ENCODE measurements at places on chromosomes 2 and 18. TPM values are rescaled to one million over a fixed set of nuclear protein-coding genes. Genes with fewer than 3 reads are reported as not detected.

The DHRS9 gene
- not detected for total RNA-seq

GRCh38 chr2:44325897-44326296 is 35.4 kb downstream of the PREPL start:
- no peak for DNase-seq

DNA sequence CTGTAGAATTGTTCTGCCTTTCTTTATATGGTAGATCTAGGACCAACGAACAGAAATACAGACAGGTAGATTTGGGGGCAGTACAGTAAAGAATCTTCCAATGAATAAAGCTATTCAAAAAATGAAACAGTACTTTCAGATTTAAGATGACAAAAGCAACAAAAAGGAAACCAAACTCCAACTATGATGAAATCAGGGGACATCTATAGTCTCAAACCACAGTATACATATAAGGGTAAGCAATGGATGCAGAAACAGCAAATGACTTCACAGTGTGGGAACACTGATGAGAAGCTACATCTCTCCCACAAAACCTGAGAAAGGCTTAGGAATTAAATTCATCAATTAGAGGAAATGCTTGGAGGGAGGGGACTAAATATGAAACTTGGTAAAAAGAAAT is 202.5 kb downstream of the CTNNA2 start:
- DNase-seq, result no peak

DNA sequence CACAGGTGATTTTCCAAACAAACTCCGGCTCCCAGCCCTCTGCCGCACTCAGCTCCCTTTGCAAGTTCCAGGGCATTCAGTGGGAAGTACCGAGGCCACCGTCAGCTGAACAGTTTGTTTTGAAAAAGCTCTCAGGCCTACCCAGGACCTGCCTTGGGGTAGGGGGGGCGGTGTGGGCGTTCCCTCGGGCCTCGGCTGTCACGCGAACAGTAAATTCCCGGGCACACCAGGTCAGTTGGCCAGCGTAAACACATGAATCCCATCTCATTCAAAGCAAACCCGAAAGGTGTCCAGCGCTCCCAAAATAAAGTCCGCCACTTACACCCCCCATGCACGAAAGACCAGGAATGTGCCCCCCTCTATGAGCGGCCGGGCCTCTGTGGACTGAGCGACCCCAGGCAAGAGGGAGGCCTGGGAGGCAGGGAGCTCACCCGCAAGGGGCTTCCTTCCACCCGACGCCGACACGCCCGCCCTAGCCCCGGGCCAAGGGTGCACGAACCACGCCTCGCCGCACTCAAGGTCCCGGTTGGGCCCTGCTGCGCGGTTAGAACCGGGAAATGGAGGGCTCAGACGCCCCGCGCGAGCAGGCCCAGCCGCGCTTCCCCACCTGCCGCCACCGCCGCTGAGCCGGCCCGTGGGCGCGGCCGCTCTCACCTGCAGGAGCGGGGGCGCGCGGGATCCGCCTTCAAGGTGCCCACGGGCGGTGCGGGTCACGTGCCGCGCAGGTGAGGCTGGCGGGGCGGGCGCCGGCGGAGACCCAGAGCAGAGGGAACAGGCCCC is at the start of gene WDSUB1:
Gene WDSUB1, minus strand, starts transcription at position 775 of the 780 bp plus-strand sequence. CDS start 3,634 bp downstream, outside the sequence.
- peak; percentile 77 for DNase-seq

DNA sequence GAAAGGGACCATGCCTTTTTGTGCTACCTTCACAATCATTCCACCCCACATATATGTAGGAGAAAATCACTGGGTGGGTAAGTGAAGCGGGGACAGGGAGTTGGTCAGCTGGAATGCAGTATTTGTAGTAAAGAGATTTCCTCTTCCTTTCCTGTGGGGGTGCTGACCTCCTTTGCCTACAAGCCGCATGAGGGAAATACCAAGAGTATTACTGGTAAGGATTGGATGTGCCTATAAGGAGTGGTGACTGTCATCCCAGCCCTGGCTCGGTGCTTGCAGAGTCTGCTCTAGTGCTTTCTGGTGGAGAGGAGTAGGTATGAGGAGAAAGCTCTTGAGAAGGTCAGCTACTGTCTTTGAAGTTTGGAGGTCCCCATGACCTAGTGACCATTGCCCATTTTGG is 324.6 kb downstream of the HRH4 start:
- DNase-seq, result peak; percentile 19

DNA sequence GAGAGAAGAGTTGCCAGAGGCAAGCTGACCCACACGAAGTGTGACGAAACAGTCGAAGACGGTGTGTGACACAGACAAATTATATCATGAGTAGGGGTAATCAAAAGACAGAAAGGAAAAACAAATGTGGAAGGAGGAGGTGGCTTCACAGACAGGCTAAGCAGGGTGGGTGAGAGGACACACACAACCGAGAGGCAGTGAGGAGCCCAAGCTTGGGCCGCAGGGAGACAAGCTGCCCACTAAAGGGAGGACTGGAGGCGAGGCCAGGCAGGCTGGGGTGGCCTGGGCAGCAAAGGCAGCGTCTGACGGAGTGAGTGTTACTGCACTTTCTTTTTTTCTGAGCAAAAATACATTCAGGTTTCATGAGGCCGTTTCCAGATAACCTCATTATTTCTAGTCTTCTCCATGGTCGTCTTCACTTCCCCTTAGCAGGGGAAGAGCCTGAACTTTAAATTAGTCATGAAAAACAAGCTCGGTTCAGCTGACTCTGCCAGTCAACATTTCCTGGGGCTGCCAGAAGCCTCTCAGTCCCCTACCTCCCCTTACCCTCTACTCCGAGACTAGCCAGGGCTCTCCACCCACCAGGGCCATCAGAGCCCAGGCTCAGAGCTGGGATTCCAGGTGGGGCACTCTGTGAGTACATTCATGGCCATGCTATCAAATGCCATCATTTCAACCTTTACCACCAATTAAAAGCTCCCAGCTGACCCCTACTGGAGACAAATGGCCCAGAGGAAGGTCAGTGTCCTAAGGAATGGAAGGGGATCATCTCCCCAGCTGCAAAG is 13.8 kb upstream of the ZFP36L2 start:
- DNase-seq, result no peak

The FAM124B gene
- total RNA-seq, result not detected

- DNase-seq, result peak; percentile 90
Observed at GRCh38 chr18:2987876-2988790, 24.8 kb downstream of the LPIN2 start.

GRCh38 chr2:207434899-207435465 is 94.8 kb upstream of the CREB1 start:
- DNase-seq, result no peak

DNA sequence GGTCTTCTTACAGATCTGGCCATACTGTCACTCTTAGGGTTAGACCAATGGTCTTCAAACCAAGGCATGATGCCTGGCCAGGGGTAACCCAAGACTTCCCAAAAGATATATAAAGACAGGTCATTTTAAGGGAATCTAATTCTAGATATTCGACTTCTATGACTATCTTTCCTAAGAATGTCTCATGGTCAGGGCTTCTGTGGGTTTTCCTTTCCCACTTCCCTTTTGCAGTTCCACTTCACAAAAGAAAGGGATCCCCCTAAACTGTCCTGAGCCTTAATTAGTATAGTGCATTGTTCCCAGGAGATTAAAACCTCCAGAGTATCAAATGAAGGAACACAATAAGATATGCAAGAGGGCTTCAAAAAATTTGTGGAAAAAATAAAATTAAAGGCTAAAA is 223.6 kb upstream of the SIX2 start:
- no peak for DNase-seq
